Fibroblast of skin of back (primary cell): ENCODE measurements at places on chromosomes 3 and 15.

DNA sequence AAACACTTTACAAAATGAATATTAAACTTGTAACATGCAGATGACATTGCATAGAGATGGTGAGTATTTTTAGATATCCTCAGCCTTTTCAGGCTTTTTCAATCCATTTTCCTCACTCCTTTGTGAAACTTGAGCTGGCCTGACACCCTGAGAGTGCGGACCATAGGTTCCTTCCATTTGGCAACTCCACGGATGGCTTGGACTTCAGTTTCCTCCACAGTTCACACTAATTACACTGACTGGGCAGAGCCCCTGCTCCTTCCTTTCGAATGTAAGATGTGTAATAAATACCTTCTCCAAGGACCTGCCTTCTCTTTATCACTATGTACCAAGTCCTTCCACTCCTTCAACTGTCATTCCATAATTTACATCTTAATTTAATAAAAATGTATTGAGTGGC is 141.7 kb upstream of the LRIG1 start:
- no peak for DNase-seq

DNA sequence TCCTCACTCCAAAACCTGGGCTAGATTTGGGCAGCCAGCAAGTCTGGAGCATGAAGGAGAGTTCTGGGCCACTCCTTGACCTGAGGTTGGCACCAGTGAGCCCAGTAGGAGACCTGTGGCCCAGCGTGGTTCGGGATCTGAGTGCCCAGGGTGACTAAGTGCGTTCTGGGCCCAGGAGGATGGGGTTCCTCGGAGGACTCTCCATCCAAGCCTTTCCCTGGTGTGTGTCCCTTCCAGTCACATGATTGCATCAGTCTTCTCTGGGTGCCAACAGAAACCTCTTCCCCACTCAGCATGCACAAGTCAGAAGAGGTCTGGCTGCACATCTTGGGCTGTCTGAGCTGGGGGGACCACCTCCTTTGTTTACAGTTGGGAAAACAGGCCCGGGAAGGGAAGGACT is 14.9 kb downstream of the TMEM43 start:
- no peak for DNase-seq

- no peak for DNase-seq
These were observed 87.4 kb downstream of the RAD18 start for GRCh38 chr3:8875836-8876235.

DNA sequence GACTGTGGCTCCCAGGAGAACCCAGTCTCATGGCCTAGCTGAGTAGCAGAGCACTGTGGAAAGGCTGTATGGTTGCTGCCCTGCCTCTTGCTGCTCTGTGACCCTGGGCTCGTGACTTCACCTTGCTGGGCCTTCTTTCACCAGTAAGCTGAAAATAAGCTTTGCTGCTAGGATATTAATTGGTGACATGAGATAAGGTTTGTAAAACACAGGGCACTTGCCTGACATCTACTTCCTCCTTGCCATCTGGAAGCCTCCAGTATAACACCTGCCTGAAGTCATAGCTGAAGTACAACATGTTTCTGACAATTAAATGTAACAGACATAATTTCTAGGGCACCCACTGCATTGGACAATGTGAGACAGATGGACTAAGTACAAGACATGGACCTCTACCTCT is 53.6 kb downstream of the CLEC3B start:
- no peak for DNase-seq

DNA sequence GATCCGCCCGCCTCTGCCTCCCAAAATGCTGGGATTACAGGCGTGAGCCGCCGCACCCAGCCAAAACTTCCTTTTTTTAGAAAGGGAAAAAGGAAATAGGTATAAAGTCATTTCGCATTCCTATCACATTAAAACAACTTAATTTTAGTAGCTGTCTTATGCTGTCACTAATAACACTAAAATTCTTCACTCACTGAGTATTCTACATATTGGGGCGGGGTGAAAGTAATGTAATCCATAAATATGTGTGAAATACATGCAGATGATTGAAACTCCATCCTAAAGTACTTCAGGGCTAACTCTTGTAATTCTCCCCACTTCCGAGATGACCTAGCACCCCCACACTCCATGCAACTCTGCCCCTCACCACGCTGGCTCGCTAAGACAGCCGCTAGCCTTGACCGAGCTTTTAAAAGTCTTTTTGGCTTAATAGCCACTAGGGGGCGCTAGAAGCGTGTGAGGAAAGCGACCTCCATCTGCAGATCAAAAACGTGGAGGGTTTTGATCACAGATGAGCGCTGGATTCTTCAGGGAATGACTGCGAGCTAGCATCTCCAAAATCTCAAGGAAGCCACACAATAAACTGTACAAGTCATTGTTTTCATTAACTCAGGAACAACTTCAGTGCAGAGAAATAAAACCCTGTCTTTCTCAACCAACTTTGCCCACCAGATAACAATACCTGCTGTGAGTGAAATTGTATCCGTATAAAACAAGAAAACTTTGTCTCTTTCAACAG is 129.3 kb upstream of the IGF1R start:
- peak; percentile 75 for DNase-seq

DNA sequence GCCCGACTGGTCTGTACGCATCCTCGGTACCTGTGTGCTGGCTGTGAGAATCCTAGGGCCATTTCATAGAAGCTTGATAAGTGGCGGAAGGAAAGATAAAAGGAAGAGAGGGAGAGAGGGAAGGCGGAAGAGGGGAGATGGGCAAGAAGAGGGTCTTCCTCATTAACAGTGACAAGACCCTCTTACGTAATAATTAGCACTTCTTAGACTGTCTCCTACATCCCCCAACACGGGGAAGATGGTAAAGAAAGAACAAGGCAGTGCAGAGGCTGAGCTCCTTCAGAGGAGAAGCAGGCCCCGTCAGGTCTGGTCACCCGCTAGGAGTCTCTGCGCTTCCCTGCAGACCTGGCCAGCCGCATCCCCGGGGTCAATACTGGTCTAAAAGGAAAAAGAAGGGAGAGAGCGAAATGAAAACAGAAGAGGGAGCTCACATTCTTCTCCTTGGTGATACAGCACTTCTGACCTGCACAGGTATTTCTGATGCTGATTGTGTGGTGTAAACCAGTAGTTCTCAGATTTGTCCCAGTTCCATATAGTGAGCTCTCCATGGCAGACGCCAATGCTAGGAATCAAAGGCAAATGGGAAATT is 19.0 kb upstream of the FAM240A start:
- no peak for DNase-seq

- DNase-seq, result no peak
These were observed 29.0 kb downstream of the PXYLP1 start for GRCh38 chr3:141260630-141260927.

GRCh38 chr3:77456906-77457305 is 417.0 kb downstream of the ROBO2 start:
- DNase-seq, result no peak

- DNase-seq, result no peak
These were observed 24.3 kb downstream of the IRAK2 start for GRCh38 chr3:10188804-10189556.

GRCh38 chr15:91865950-91866349 is 12.4 kb downstream of the SLCO3A1 start:
- DNase-seq, result no peak

- peak; percentile 85 for DNase-seq
These were observed 2.8 kb upstream of the BCL6 start for GRCh38 chr3:187748050-187748481.

- no peak for DNase-seq
These were observed 17.4 kb downstream of the FAN1 start for GRCh38 chr15:30921106-30921505.

DNA sequence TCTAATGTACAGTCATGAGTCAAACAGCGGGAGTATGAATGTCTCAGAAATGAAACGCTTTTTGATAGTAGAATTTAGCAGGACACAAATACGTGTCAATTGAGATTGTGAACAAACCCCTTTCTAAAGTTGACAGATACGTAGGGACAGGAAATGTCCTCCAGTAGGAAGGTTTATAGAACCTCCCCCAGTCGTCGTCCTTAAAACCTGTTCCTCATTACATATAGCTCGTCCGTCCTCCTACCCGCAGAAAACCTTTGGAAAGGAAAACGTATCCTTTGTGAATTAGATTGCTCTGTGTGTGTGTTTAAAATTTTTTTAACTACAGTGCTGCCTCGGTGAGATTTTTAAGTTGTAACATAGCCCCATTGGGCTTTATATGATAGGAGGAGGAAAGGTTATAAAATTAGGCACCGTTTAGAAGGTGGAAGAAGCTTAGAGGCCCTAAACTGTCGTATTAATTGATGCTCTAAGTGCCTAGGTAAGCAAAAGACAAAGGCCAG is 4.1 kb downstream of the UBE2E1 start:
- DNase-seq, result no peak

- no peak for DNase-seq
These were observed 50.0 kb downstream of the DRD3 start for GRCh38 chr3:114128826-114129225.

- DNase-seq, result peak; percentile 34
These were observed 543 bp downstream of the ARPIN start for GRCh38 chr15:89912145-89912673.

DNA sequence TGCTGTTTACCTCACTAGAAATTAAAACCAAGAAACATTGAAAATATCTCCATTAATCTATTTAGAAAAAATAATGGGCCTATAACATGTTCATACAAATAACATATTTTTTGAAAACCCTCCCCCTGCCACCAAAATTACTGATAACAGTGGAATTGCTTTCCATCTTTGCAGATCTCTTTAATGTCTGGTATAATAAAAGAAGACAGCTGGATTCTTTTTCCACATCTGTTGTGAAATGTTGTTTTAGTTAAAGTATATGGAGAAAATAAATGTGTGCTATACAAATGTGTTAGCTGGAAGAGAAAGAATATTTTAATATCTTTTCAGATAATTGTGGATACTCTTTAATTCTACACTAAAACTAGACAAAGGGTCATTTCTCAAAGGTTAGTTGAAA is 251.0 kb upstream of the GOLGA6L4 start:
- DNase-seq, result no peak
